ENCODE measurements at places on chromosomes 1 and 21.

- no peak for DNase-seq
Measured at GRCh38 chr1:66752000-66752592, at the start of gene DYNLT5. Gene DYNLT5 (plus strand): TSS chr1:66752459. CDS start chr1:66754659, 2,200 bp downstream.

DNA sequence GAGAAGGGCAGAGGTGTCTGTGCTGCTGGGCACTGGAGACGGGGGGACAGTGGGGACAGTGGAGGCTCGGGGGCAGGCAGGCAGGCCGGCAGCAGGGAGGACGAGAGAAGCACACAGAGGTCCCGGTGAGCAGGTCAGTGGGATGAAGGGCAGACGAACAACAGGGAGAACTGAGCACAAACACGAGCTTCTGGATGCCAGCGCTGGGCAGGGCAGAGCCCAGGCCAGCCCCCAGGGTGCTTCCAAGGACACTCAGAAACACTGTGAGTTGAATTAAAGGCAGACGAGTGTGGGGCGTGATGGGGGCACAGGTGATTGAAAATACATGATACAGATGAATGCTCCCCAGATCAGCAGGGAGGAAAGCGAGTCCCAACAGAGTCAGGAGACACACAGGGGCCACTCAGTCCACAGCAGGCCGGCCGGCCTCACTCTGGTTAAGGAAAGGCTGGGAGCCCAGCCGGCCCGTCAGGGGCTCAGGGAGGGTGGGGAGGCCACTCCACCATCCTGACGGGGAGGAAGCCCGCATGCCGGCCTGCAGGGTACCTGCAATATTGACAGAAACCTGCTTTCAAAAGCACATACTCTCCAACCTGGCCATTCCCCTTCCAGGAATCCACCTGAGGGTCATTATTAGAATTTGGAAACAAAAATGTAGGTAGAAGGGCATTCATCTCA, 14.1 kb downstream of the SLC19A1 start:
- peak; percentile 91 for DNase-seq

DNA sequence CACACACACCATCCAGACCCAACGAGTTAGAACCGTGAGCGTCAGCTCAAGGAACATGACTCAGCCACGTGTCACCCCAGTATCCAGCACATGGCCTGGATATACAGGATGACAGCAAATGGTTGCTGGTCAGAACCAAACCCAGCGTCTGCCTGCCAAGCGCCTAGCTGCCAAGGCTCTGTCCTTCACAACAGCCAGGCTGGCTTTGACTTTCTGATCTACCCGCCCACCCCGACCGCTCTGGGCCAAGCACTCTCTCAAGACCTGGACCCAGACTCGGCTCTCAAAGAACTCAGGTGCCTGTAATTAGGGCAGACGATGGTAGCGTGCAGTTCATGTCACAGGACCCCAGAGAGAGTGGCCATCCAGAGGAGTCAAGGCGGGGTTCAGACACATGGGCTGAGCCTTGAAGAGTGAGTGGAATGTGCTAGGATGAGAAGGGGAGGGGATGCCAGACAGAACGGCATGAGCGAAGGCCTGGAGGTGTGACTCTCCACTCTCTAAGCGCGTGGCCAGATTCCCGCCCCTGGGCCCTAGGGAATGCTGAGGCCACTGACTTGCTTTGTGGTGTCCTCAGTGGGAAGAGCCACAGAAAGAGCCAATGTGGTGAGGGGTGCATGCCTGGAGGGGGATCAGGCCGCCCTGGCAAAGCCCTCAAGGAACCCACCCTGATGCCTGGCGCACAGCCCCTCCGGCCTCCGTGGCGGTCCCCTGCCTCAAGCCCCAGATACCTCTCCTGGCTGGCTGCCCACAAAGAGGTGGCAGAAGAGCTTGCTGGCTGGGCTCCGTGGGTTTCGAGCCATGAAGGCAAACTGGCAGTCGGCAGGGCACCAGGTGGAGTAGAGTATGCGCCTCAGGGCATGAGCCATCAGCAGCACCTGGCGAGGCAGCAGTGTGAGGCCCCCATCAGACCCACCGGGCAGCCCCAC, 7.0 kb downstream of the SH2D5 start:
- no peak for DNase-seq

- peak; percentile 84 for DNase-seq
Measured at GRCh38 chr1:42429603-42430002, 26.2 kb downstream of the ZMYND12 start.

DNA sequence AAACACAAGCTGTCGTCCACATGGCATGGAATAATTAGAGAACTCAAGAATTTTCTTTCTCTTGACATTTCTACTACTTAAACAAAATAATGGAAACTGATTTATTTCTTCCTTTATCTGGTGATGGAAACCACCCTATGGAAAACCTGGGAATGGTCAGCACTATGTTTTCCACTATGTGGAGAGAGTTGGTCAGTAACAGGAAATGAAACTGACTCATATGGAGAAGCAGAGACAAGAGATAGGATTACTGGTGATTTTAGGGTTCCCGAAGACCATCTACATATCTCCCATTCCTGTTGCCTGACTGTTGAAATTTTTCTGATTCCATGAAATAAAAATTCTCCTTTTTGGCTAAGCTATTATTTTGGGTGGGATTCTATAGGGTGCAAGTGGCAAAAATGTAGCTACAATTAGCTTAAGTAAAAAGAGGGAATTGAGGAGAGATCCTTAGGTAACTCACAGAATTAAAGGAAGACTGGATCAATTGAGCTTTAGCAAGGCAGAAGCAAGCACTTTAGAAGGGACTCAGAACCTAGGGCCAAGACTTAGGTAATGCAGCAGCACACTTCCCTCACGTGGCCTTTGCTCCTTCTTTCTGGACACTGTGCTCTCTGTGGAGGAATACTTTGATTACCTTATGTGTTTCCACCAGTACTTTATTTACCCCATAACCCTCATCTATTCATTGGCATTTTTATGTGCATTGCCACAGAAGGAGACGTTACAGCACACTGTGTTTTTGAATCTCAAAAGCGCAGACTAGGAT, 89.6 kb downstream of the LEPR start:
- no peak for DNase-seq

DNA sequence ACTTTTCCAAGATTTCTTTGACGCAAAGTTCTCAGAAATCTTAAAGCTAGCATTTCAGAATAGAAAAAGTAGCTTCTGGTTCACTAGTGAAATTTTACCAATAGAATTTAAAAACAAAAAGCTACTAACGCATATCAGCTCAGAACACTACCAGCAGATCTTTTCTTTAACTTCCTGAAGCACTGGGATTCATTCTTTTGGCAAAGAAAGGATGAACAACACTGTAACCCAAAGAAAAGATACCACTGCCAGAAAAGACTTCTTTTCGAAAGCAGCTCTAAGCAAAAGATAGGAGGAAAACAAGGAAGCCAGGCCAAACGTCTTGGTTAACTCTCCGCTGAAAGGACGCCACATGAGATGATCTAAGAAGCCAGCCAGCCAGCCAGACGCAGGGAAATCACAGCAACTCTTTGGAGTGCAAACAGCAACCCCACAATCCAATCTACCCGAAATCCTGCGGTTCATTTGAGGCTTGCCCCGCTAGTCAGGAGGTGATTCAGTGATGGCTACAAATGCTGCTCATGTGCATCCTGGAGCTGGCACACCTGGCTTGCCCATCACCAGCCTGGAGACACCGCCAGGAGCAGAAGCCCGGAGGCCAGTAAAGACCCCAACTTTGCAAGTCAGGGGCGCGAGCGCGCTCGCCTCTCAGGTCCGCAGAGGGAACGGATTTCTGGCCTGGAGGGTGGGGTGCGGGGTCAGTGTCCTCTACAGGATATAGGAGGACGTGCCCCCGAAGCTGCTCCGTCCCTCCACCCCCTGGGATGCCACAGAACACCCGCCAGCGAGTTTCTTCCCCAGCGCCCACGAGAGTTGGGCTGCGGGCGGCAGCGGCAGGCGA, 812 bp downstream of the NBPF1 start:
- peak; percentile 65 for DNase-seq

DNA sequence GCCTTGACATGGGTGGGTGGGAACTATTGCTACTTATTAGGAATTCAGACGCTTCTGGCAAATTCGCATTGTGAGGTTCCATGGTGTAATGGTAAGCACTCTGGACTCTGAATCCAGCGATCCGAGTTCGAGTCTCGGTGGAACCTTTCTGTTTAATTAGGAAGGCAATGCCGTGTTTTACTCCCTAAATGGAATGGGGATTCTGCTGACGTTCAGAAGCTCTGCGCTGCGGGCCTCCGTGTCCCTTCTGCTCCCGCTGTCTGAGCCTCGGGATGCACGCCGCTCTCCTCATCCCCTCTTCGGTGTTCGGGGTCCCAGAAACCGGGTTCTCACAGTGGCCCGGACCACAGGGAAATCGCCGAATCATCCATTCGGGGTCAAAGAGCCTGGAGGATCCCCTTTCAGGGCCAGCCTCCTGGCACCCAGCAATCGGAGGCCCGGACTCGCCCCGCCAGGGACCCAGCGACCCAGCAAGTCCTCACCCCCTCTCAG, 280.3 kb downstream of the FAM72C start:
- DNase-seq = no peak

All from trophoblast cell (in vitro differentiated cells and primary cell).